Epithelial cell of esophagus (primary cell): ENCODE measurements at places on chromosomes 4 and X.

DNA sequence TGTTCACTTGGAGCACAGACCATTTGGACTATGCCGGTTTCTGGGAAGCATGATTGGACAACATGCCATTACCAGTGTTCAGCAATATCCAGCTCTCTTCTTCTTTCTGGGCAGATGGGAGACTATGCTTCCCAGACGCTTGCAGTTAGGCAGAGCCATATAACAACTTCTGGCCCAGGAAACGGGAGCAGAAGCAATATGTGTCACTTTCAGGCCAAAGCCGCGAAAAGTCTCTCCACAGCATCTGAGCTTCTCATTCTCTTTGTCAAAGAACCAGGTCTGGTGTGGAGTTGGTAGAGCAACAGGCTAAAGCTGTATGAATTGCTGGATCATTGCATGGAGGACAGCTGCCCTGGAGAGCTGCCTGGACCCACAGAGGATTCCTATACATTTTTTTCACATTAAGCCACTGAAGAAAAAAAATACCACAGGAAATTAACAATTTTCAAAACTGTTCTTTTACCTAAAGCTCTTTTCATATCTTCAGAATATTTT is 131.4 kb upstream of the FRG1 start:
- no peak for DNase-seq

DNA sequence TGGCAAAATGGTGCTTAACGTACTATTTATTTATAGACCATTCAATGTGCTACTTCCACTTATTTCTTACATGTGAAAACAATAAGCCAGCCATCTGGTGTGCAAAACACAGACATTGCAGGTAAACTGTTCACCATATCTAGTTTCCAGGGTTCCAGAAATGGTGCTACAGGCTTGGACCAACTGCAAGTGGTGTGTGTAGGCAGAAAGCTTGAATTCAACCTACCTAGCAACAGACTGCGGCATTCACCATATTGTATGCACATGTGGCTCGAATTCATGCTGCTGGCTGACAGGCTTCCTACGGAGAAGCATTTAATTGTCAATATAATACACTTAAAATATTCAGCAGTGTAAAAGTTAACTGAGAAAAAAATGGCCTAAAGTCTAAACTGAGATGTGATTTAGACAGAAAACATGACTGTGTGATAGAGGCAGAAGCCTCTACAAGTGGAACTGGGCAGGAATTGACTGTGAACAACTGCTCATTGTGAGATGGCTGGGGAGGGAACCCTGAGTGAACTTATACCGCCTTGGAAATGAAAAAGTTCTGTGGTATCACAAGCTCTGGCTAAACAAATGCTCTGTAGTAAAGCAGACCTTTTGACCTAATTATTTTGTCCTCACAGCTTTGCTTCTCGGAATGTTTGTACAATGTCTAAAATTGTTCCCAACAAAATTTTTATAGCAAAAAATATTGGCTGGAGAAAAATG is 434.7 kb downstream of the GRIA2 start:
- no peak for DNase-seq

DNA sequence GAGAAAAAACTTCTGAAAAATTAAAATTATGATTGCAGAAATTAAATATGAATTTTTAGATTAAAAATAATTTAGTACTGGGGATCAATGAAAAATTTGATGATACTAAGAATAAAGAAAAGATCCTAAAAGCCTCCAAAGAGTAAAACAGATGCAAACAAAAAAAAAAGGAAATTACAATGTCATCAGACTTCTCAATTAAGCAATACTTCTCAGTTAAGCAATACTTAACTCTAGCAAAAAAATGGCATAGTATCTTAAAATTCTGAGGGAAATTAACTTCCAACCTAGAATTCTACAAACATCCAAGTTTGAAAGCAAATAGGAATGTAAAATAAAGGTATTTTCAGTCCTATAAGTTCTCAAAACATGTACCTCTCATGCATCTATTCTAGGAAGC is 141.2 kb upstream of the INTU start:
- no peak for DNase-seq

DNA sequence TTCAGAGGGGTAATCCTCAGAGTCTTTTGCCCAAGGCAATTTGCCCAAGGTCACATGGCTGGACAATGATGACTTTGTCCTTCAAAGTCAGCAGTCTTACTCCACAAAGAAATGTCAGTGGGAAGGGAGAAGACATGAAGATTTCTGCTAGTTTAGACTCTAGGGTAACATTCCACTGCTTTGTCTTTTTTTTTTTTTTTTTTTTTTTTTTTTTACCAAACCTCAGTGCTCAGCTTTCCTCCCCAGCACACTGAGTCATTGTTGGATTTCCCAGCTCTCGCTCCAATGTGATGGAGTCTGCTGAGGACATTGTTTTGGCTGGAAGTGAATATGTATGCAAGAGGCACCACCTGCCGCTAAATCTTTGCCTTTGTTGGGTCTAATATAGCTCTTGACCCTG is 7.2 kb upstream of the C1QTNF7 start:
- DNase-seq: peak; percentile 77

GRCh38 chr4:95572304-95572991 is 23.7 kb upstream of the UNC5C start:
- peak; percentile 85 for DNase-seq

- DNase-seq: no peak
Observed at GRCh38 chr4:140331245-140331644, 42.2 kb upstream of the SCOC start.

DNA sequence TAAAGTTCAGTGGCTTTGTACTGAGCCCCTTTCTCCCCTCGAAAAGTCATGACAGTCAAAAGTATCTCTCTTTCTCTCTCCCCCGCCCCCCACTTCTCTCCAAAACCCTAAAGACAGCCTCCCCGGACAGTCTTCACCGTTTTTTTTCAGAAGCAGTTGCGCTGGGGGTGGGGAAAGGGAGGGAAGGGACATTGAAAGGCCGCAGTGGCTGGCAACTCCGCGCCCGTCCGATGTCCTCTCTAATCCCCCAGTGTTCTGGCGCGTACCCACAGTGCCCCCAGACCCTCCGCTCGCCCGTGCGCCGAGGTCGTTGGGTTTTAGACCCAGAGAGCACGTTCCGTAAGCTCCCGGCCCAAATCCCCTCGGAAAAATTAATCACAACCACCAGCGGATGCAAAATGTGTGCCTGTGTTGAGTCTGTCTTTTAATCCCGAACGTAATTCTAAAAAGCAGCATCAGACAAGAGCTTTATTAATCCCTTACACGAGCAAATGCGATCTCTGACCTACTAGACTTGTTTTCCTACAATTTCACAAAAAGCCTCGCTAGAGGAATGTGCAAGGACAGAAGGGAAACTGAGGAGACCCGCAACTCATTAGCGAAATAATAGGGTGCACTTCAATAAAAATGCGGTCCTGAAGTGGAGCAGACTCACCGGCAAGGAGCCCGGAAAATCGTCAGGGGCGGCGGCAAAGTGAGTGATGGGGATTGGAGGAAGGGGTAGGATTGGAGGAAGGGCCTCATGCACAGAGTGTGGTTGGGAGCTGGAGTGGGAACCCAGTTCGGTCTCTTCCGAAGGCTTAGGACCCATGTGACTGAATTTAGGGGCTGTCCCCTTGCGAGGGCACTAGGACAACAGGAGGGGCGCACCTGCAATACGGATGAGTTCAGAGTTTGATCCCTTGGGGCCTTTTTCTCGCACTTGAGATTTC is 12.2 kb upstream of the PRDM8 start:
- no peak for DNase-seq

DNA sequence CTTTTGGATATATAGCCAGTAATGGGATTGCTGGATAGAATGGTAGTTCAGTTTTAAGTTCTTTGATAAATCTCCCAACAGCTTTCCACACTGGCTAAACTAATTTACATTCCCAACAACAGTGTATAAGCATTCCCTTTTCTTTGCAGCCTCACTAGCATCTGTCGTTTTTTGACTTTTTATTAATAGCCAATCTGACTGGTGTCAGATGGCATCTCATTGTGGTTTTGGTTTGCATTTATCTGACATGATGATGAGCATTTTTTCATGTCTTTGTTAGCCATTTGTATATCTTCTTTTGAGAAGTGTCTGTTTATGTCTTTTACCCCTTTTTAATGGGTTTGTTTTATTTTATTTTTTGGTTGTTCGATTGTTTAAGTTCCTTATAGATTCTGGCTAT is 13.3 kb downstream of the UBQLN2 start:
- no peak for DNase-seq

- no peak for DNase-seq
Observed at GRCh38 chr4:8394061-8394519, 46.4 kb downstream of the ACOX3 start.

- no peak for DNase-seq
Observed at GRCh38 chr4:119873794-119874325, 192.8 kb downstream of the MAD2L1 start.

DNA sequence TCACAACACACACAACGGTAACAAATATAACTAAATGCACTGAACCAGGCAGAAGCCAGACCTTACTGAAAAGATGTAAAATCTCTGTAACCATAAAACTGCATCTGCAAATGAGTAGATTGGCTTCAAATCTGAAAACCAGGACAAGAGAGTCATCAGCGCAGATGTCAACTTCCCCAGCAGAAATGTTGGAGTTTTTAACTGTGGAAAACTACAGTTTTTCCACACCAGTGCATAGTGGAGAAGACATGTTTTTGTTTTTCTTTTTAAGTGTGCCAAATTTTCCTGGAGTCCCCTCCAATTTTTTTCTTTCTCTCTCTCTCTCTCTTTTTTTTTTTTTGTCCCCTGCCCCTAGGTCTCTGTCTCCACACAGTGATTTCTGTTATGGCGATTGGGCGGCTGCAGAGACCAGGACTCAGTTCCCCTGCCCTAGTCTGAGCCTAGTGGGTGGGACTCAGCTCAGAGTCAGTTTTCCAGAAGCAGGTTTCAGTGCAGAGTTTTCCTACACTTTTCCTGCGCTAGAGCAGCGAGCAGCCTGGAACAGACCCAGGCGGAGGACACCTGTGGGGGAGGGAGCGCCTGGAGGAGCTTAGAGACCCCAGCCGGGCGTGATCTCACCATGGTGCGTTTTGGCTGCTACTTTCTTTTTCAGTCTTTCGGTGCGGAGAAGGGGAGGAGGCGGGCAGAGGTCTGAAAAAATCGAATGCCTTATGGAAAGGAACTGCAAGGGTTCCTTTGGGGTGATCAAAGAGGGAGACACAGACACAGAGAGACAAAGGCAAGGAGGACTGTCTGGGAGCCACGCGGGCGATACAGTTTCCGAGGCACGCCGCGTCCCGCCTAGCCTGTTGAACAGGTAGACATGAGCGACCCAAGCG is at the start of gene GUCY1A1:
Gene GUCY1A1, plus strand, starts transcription at position 505 of the 878 bp plus-strand sequence. CDS start 30,020 bp downstream, outside the sequence.
- no peak for DNase-seq

DNA sequence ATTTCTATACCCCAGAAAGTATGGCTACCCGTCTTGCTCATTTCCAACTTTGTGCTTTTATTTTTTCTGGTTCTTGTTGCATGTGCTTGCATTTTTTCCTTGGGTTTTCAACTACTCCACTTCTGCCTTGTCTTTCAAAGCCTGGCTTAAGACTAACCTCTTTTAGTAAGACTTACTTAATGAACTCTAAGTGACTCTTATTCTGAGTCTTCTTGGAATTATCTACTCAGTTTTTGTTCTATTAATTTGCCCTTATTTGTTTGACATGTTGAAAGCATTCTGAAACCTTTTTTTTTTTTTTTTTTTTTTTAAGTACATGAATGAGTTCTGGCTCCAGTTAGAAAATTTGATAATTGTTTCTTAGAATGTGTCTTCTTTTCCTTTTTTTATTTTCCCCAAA is 74.8 kb downstream of the SLIT2 start:
- DNase-seq: no peak

DNA sequence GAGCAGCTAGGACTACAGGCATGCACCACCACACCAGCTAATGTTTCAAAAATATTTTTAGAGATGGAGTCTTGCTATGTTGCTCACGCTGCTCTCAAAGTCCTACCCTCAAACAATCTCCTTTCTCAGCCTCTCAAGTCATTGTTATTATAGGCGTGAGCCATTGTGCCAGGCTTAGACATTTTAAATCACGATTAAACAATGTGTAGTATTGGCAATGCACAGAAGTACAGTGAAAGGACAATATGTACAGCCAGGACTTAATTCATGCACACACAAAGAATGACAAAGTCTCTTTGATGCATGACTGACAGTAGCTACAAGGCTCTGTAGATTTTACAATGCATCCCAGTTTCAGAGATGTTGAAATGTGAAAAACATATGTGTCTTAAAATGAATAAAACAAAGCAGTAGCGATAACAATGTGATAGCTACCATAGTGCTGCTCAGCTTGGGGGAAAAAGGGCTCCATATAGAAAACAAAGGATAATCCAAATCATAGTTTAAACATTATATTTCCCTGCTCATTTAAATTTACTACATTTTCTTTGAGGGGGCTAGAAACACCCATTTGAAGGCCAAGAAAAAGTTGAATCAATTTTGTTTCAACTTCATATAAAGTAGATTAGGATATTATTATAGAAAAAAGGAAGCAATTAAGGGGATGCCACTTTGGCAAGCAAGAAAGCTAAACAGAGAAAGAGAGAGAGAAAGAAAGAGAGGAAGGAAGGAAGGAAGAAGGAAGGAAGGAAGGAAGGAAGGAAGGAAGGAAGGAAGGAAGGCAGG is 272.4 kb upstream of the SMIM31 start:
- no peak for DNase-seq

DNA sequence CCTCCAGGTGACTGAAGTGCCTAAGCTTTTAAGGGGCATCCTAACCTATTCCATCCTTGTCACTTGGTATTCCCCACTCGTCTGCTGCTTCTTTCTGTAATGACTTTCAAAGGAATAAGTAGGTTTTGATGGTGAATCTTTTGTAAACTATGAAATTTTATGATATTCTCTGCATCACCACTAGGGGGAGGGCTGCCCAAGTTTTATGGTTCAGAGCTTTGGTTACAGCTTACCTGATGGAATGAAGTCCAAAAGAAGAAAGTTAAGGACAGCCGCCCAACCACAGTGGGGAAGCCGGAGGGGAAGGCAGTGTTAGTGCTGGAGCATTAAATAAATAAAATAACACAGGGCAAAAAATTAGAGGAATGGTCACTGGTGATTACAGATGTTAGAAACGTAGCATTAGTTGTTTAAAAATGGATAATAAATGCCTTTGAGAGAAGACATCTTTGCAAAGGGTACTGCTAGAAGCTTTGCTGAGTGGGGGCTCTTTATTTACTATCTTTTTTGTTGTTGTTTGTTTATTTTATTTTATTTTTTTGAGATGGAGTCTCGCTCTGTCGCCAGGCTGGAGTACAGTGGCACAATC is 204.9 kb downstream of the GBA3 start:
- DNase-seq: peak; percentile 42

DNA sequence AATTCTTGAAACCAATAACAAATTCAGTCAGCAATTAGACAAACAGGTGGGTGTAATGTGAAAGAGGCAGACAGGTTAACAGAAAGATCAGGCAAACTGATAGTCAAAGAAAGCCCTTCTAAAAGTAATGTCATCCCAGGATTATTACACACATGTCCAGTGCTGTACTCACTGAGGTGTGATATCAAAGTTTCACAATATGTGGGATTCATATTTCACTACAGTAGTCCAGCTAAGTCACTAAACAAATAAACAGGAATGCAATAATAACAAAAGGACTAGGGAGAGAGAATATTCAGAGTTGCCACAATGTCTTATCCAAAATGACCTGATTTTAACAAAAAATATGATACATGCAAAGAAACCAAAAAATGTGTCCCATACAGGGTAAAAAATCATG is 787.5 kb downstream of the FSTL5 start:
- DNase-seq: peak; percentile 76
